ENCODE measurements at places on chromosomes 3 and 15.

GRCh38 chr3:189361103-189361835 is 189.5 kb downstream of the TPRG1 start:
- no peak for DNase-seq

- no peak for DNase-seq
Observed at GRCh38 chr15:59299929-59300617, 72.6 kb downstream of the MYO1E start.

- no peak for DNase-seq
Observed at GRCh38 chr3:175989161-175989560, 1130.0 kb downstream of the NAALADL2 start.

- no peak for DNase-seq
Observed at GRCh38 chr3:79378064-79378463, 389.7 kb downstream of the ROBO1 start.

- no peak for DNase-seq
Observed at GRCh38 chr15:47041301-47041700, 676.0 kb upstream of the SEMA6D start.

DNA sequence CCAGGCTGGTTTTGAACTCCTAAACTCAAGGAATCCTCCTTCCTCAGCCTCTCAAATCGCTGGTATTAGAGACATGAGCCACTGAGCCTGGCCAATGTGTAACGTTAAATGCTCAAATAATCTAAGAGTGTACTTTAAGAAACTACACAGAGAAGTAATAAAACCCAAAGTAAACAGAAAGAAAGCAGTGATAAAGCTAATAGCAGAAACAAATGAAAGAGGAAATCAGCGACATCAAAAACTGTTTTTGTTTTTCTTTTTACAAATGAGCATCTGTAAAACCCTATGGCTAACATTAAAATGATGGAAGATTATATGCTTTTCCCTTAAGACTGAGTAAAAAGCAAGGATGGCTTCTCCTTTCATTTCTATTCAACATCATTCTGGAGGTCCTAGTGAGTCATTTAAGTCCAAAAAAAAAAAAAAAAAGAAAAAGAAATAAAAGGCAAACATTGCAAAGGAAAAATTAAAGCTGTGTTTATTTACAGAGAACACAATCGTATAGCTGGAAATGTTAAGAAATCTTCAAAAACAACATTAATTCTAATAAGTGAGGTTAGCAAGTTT is 36.8 kb upstream of the FNDC3B start:
- DNase-seq, result no peak
